ENCODE measurements at places on chromosomes 16 and 17.

DNA sequence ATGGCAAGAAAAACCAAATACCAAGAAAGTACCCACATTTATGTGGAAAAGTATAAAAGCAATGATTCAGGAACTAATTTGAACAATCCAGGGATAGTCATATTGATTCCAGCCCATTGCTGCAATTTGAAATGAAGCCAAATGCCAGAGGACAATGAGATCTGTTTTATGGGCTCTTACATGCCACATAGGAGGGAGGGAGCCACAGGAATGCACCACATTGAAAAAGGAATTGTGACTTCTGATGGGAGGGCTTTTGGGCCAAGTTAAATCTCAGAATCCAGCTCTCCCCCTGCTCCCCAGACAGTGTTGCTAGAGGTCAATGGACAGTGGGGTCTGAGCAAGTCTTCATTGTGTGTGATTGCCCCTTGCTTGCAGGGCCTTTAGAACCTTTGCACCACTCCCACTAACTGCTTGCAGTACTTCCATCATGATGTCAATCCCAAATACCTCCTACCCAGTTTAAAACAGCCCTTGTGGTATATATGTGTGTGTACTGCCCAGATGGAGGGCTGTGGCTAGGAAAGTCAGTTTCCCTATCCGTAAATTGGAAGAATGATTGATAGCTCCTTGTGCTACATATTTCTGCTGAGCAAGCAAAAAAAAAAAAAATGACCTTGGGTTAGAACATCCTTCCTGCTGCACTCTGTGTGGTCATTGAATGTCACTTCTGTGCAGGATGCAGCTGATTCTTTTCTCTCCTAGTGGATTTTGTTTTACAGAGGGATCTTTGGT, 406.8 kb downstream of the UTP18 start:
- no peak for DNase-seq

- no peak for DNase-seq
Observed at GRCh38 chr17:64653325-64653984, 8.7 kb downstream of the SMURF2 start.

DNA sequence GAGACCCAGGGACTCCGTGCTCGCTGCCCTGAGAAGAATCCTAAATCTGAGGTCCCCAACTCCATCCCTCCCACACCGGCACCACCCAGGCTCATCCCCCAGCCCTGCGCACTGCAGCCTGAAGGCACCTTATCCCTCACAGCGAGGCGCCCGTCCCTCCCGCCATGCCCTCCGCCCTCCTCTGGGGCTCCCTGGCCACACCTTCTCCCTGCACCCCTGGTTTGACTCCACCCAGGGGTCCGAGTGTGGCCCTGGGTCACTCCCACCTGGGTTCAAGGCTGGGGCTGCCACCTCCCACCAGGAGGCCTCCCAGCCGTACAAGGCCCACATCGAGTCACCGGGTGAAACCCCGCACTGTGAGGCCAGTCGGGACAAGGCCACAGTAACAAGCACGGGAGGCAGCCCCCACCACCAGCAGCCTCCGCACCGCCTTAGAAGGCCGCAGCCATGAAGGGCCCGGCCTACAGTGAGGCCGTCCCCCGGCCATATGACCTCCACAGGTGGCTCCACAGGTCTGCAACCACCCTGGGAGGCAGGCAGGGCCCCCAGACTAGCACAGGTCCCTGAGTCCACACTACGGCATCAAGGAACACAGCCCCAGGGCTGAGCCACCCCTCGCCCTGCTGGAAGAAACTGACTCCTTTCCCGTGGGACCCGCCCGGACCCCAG, 8.3 kb downstream of the HAGH start:
- no peak for DNase-seq

DNA sequence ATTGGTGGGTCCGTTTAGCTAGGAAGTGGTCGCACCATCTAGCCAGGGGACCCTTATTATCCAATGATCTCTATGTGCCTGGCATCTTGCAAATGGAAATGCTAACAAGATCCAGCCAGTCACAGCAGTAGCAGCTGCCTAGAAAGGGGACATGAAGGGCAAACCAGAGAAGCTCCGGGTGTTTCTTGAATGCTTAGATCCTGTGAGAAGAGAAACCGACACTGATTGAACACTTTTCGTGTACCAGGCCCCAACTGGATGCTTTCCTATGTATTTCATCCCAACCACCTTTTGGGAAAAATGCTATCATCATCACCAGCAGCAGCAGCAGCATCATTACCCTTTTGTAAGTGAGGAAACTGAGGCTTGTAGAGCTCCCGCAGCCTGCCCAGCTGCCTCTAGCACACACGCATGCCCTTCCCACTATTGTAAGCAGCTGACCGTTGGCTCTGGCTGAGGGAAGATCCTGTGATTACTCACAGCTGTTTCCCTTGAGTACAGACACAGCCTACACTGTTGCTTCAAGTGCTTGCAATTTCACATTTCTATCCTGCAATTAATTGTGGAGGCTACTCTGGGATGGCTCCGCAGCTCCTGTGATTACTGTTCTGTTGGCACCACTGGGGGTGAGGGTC, 180.7 kb upstream of the CACNG5 start:
- DNase-seq, result no peak

DNA sequence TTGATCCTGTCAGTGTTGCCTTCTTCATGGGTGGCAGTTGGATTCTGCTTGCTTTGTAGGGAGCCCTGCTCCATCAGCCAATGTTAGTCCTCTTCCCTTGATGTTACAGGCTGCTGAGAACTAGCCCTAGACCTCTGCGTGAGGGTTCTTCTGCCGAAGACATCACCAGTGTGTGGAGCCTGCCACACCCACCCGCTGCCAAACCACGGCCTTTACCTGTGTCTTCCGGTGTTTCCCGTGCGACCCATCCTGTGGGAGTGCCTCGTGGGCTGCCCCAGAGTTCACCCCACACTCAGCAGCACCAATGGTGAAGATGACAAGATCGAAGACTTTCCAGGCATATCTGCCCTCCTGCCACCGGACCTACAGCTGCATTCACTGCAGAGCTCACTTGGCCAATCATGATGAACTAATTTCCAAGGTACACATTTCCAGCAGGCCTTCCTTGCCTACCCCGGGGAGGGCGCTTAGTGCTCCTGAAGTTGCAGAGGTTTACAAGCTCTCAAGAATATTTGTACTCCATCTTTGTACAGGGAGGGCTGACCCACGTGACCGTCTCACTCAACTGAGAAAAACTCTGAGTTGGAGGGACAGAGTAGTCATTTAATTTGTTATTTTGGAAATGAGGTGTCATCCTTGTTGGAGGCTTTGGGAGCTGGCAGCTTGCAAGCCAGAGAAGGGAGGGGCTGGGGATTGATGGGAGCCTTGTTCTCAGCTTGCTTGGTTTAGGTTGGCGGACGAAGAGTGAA, 21.8 kb downstream of the YPEL2 start:
- DNase-seq, result no peak

GRCh38 chr17:57133486-57133885, 48.4 kb downstream of the AKAP1 start:
- no peak for DNase-seq

DNA sequence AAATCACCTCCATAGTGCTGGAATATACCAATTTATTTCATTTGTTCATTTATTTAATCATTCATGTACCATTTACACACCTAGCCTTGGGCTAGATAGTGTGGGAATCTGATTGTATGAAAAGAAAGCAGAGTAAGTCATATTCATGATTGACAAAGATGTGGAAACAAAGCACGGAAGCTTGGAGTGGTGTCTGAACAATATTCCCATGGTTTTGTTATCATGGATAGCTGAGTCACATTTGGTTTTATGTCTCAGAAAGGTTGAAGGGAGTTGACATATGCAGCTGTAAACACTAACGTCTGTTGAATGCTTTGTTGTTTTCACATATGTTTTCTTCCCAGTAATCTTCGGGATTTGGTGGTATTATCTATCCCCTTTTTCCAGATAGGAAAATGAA, 76.6 kb downstream of the MAP2K4 start:
- no peak for DNase-seq

- DNase-seq, result no peak
Observed at GRCh38 chr17:65366102-65366844, 195.2 kb downstream of the AXIN2 start.

DNA sequence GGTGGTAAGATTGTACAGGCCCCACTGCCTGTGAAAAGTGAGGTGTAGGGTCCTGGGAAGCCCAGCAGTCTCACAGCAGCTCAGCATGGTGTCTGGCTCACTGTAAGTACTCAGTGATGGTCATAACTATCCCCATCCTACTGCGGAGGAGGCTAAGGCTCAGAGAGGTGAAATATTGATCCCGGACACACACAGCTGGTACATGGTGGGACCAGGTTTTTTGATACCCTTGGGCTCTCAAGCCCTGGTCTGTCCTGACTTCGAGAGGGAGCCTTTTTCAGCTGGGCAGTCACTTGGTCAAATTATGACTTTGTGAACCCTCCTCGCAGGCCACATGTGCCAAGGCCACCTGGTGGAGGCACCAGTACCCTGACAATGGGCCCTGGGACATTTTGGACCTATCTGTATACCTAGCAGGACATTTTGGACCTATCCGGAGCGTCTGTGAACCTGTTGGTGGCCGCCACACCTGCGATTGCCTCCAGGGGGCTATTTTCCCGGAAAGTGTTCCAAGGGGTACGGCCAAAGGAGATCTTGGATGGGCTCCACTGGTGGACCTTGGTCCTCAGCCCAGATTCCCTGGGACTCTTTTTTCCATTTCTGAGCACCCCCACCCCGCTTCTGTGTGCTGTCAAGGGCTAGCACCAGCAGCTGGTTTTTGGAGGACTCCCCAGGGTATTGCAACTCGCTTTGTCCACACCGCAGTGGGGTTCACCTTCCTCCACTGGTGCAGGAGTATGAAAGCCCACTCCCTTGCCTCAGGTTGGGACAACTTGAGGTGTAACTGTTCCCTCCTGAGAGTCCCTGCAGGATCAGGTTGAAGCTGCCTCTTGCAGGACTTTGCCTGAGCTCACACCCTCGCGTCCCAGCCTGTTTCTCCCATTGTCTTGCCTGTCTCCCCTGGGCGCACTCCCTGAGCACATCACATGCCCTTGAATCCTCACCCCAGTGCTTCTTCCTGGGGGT, 83.6 kb upstream of the NKD1 start:
- no peak for DNase-seq
